ENCODE measurements at places on chromosomes 6 and 20.
A peak's percentile ranks its signal among the peaks of the same experiment; 100 is the strongest.

GRCh38 chr6:144064402-144065212, 30.8 kb downstream of the SF3B5 start:
- no peak overlapping the region for H3K27ac ChIP-seq
- peaks cover 9% of the 10 kb centered on the region for H3K4me1 ChIP-seq
- peaks cover 87% of the 10 kb centered on the region for H3K27me3 ChIP-seq

DNA sequence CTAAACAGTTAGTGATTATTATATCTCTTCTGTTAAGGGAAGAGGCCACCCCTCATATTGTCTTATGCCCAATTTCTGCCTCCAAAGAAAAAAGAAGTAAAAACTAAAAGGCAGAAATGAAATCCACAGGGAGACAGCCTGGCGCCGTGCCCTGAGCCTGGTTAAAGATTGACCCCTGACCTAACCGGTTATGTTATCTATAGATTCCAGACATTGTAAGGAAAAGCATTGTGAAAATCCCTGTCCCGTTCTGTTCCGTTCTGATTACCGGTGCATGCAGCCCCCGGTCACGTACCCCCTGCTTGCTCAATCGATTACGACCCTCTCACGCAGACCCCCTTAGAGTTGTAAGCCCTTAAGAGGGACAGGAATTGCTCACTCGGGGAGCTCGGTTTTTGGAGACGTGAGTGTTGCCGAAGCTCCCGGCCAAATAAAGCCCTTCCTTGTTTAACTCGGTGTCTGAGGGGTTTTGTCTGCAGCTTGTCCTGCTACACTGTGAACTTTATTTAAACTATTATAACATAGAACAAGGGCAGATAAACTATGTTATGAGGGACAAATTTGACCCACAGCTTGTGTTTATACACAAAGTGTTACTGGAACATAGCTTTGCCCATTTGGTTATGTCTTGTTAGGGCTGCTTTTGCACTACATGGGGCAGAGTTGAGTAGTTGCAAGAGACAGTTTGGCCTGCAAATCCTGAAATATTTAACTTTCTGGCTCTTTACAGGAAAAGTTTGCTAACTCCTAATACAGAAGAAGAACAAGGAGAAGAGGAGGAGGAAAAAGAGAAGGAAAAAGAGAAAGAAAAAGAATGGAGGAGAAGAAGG, 49.6 kb downstream of the CD24 start:
- no peaks in the 10 kb centered on the region for H3K27me3 ChIP-seq
- H3K4me1 ChIP-seq: peaks cover 34% of the 10 kb centered on the region
- no peak for DNase-seq
- no peaks in the 10 kb centered on the region for H3K36me3 ChIP-seq
- peak overlapping the region; percentile 16 for H3K27ac ChIP-seq

DNA sequence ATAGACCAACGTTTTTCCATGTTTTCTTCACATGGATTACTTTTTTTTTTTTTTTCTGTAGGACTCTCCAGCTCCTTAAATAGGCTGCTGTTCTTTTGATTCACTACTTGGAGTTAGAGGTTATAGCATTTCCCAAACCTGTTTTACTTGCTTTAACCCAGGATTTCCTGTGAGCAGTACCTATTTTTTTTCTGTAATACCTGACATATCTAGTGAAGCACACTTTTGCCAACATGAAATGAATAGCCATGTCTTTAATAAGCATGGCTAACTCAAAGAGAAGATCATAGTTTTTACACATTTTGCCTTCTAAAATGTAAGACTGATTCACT, 137.0 kb downstream of the FOXA2 start:
- H3K36me3 ChIP-seq: no peaks in the 10 kb centered on the region
- DNase-seq: no peak
- H3K27me3 ChIP-seq: peaks cover 68% of the 10 kb centered on the region
- H3K4me1 ChIP-seq: peaks cover 34% of the 10 kb centered on the region
- no peak overlapping the region for H3K4me3 ChIP-seq
- no peak overlapping the region for H3K27ac ChIP-seq

- no peaks in the 10 kb centered on the region for H3K36me3 ChIP-seq
- H3K4me1 ChIP-seq: peaks cover 25% of the 10 kb centered on the region
- H3K27me3 ChIP-seq: no peaks in the 10 kb centered on the region
- H3K4me3 ChIP-seq: no peak overlapping the region
Measured at GRCh38 chr6:145137425-145137824, 597.9 kb downstream of the EPM2A start.

GRCh38 chr6:162019349-162019748, 708.2 kb downstream of the PRKN start:
- H3K27ac ChIP-seq: no peak overlapping the region
- DNase-seq: no peak
- H3K27me3 ChIP-seq: no peaks in the 10 kb centered on the region
- no peaks in the 10 kb centered on the region for H3K4me1 ChIP-seq

- no peak for DNase-seq
- no peaks in the 10 kb centered on the region for H3K36me3 ChIP-seq
- H3K4me1 ChIP-seq: no peaks in the 10 kb centered on the region
Measured at GRCh38 chr6:11337306-11337705, 104.8 kb upstream of the NEDD9 start.

- H3K36me3 ChIP-seq: peaks cover 6% of the 10 kb centered on the region
- no peaks in the 10 kb centered on the region for H3K4me1 ChIP-seq
- no peak for DNase-seq
- no peak overlapping the region for H3K4me3 ChIP-seq
- H3K27me3 ChIP-seq: no peaks in the 10 kb centered on the region
Measured at GRCh38 chr6:36075656-36076055, 48.0 kb downstream of the MAPK14 start.

DNA sequence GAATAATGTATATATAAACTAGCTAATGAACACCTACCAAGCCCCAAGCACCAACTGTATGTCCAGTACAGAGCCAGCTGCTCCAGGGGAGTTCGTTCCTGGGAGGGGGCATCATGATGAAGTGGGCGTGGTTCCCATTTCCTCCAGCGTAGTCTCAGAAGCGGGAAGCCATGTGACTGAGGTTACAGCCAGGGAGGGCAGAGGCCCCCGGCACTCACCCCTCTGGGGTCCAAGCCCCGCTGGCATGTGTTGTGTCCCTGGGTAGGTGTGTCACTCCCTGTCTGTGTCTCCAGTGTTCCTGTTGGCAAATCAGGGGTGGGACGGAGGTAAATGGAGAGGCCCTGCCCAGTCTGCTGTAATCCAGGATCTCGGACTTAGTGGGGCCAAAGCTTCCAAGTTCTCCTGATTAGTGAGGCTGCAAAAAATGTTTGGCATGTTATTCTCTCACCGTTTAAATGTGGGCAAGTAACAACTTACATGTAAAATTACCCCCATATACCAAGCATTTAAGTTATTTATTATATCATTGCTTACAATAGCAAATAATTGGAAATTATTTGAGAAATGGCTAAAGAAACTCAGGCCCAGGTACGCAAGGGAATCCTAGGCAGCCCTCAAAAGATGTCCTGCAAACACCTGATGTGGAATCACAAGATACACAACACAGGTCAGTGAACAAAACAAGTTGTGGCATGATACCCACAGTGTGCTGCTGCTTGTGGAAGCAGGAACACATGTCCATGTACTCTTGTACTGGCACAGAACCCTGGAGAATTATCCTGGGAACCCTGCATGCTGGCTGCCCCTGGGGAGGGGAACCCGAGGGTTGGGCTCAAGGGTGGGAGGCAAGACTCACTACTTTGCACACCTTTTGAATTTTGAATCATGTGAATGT, 22.2 kb downstream of the FAM110A start:
- no peaks in the 10 kb centered on the region for H3K27me3 ChIP-seq
- H3K36me3 ChIP-seq: no peaks in the 10 kb centered on the region
- DNase-seq: no peak
- H3K4me3 ChIP-seq: no peak overlapping the region
- no peaks in the 10 kb centered on the region for H3K4me1 ChIP-seq

DNA sequence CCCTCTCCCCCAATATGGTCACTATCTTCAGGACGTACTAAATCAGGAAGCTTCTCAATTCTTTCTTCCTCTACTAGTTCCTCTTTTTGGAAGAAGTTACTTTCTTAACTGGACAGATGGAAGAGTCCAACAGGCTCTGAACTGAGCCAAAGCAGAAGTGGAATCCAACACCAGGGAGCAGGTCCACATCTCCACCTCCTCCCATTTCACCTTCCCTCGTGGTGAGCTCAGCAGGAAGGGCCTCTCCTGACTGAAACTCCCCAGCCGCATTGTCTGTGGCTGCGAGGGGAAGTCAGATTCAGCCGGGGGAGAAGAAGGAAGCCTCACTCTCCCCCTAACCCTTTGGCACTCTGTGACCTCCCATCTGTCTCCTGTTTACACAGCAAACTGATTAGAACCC, 63.8 kb upstream of the UST start:
- H3K27me3 ChIP-seq: no peaks in the 10 kb centered on the region
- no peak overlapping the region for H3K4me3 ChIP-seq
